GM12864 (cell line): ENCODE measurements at places on chromosomes 3 and 15.

DNA sequence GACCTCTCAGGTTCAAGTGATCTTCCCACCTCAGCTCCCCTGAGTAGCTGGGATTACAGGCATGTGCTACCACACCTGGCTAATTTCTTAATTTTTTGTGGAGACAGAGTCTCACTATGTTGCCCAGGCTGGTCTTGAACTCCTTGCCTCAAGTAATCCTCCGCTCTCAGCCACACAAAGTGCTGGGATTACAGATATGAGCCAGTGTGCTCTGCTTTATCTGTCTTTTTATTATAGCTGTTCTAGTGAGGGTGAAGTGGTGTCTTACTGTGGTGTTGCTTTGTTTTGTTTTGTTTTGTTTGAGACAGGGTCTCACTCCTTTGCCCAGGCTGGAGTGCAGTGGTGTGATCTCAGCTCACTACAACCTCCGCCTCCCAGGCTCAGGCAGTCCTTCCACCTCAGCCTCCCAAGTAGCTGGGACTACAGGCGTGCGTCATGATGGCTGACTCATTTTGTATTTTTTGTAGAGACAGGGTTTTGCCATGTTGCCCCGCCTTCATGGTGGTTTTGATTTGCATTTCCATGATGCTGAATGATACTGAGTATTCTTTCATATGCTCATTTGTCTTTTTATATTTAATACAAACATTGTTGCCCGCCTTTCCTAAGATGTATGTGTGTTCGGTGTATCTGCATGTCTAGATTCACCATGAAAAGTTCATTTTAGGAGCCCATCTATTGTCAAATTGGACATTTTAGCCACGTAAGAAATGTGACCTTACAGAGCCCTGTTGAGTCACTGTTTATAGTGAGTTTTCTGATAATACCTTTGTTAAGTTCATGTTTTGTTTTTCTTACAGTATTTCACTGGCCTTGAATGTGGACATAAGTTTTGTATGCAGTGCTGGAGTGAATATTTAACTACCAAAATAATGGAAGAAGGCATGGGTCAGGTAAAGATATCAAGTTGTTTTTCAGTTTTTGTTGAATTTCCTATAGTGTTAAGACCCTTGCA lies 80.6 kb downstream of the ARIH1 start:
- no peak for DNase-seq

DNA sequence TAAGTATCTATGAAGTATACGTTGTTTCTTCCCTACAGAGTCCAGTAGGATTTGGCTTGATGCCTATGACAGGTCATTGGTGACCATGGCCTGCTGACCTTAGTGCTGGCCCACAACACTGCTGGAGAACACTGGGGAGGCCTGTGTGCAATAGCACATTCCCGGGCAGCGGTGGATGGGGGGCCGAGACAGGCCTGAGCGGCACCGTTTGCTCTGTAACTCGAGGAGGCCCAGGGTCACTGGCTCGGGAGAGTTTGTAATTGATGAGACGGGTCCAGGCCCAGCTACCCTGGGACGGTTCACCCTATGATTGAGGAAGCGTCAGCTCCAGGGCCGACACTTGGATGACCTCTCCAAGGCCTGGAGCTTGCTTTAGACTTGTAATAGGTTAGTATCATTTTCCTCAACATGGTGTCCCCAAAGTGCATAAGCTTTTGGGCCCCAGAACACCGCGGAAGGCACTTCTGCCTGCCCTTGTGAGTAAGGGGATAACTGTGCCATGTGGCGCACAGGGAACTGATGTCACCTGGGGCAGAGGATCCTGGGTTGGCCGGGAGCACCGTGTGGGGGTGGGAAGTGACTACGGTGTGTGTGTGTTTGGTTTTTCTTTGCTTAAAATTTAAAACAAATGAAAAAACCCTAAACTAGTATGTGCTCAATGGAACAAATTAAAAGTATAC lies 12.0 kb downstream of the TRPM1 start:
- DNase-seq, result no peak

DNA sequence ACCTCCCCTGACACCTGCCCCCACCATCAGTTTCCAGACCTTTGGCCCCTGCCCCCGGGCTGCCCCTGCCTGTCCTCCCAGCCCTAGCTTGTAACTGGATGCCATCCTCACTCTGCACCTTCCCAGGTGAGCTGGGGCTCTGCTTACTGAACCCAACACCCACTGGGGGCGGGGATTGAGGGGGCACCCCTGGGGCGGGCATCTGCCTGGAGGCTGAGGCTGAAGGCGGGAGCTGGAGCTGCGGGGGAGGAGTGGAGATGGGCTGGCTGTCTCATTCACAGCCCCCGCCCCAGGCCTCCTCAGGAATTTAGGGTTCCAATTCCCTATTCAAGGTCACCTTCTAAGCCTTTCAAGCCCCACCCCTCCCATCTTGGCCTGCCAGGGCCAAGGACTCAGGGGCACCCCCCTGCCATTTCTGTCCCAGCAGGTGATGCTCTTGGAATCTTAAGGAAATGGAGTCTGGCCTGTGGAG lies 17.7 kb downstream of the PIF1 start:
- no peak for DNase-seq

GRCh38 chr3:192064959-192065358 lies 604.0 kb downstream of the PYDC2 start:
- DNase-seq, result no peak

GRCh38 chr15:82804575-82804949 lies 1.3 kb downstream of the FSD2 start:
- DNase-seq, result no peak

GRCh38 chr15:39000008-39000734 lies 435.6 kb upstream of the RASGRP1 start:
- no peak for DNase-seq

DNA sequence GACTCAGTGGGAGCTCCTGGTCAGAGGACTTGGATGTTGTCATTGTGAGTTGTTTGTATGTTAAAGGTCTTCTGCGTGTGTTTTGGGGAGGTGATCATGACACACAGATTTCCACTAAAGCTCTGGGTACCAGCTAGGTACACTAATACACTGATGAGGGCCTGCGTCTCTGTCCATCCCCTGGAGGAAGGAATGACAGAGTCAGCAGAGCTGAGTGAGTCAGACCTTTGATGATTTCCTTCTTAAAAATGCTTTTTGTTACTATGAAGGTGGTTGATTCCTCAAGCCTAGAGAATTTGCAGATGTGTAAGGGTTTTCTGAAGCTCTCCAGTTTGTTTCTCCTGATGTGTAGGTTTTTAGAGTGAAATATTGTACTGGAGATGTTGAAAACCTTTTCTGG lies 424.1 kb upstream of the TPM1 start:
- no peak for DNase-seq

- no peak for DNase-seq
Observed at GRCh38 chr3:45105855-45106671, 40.1 kb downstream of the CDCP1 start.

- no peak for DNase-seq
Observed at GRCh38 chr3:49940667-49941249, 808 bp downstream of the RBM6 start.

DNA sequence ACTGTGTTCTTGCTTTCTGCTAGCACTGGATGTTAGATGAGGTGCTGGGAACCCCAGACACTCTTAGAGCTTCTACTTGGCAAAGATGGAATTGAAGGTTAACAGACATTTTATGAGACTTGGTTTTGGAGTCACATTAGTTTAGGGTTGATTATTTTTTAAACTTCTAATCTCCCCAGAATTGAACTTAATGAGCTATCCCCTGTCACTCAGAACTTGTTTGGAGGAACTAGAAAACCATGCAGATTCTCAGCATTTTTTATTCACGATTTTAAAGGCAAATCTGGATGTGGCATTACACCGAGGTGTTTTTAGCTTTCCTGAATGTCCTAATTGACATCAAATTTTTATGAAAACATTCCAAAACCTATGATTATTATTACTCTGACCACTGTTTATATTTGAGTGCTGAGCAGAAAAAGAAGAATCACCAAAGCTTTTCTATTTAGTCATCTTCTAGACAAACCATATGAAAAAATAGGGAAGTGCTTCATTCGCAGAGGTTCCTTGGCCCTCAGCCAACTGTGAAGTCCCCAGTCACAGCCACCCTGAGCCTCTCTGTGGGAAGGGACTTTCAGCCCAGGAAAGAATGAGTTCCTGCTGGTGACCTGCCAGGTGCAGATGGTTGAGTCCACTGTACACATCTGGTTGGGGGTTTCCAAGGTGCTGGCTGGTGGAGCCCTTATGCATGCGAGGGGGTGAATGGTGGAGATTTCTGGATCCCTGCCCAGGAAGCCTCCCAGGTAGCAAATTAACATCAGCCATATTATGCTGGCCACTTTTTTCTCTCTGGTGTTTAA lies 196.0 kb upstream of the TOPAZ1 start:
- DNase-seq, result peak; percentile 90

DNA sequence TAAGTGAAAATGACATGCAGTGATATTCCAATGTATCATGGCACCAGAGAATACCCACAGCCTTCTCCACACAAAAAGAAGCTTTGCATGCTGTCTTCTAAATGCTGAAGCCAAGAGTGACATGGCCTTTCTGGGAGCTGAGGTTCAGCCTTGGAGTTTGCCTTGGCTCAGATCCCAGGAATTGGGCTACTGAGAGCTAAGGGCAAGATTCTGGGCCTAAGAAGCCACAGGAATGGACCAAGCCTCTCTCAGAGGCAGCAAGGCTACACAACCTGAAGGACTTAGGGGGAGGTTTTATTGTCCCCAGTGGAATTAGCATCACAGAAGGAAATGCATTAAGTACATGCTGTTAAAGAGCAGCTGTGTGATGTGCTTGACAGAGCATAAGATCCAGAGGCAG lies 1078.5 kb downstream of the TUSC7 start:
- DNase-seq, result no peak

DNA sequence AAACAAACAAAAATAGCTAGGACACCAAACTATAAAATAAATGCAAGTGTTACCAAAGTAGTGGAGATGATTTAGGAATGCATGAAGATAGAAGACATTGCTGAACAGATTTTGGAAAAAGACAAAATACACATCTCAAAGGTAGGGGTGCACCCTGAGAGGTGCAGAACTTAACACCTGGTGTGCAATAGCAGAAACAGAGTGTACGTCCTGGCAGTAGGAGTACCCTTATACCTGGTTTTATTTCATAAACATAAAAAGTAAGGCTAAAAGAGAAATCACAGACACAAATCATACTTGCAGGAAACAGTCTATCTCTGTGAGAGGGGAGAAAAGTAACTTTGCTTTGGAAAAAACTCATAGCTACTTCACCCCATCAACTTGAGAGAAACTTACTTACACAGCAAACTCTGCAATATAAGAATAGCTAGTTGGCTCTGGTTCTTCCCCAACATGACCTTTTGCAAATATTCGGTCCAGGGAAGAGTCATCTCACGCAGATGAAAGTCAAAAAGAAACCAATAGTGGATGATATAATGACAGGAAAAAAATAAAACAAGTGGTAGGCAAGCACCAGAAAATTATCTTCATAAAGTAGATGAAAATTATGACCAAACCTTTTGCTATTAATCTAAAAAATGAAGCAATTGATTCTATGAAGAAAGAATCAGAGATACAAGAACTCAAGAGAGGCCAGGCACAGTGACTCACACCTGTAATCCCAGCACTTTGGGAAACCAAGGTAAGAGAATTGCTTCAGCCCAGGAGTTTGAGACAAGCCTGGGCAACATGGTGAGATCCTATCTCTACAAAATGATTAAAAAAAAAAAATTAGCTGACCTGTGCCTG lies 108.9 kb upstream of the BNIP2 start:
- no peak for DNase-seq

GRCh38 chr3:58120075-58120812 lies 90.5 kb downstream of the DNASE1L3 start:
- no peak for DNase-seq
